ENCODE measurements at places on chromosomes 1 and 21.

DNA sequence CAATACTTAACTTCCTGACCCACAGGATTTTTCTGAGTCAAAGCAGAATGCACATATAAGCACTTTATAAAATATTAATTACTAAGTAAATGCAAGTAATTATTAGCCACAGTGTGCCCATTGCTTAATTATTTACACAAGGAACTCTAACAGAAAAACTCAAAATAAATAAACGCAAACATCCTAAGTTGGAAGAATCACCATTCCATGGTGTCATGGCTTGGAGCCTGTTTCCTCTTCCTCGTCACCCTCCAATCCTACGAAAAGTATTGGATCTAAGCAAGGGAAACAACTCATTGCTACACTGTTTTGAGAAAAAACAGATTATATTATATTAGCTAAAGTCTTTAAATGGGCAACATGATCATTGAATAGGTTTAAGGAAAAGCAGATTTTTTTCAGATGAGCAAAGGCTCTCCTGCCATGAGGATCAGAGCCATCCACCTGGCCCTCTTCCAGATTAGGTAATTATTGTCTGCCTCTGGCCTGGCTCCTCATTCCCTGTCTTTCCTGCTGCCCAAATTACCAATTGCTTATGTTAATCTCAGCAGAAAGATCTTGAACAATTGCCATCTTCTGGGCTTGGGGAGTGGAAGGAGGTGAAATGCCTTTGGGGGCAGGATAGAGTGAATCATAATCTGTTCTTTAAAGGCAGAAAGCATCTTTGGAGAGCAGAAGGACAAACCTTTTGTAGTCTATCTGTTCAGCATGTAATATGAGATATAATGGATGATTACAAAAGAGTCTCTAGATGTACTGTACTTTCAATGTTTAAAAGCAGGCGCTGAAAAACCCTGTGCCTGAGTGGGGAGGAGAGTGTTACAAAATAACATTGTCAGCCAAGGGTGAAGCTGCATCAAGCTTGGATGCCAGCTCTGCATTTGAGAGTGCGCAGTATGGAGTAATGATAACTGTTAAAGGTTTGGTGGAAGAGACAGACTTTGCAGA lies 121.2 kb downstream of the DUSP10 start:
- DNase-seq: no peak

DNA sequence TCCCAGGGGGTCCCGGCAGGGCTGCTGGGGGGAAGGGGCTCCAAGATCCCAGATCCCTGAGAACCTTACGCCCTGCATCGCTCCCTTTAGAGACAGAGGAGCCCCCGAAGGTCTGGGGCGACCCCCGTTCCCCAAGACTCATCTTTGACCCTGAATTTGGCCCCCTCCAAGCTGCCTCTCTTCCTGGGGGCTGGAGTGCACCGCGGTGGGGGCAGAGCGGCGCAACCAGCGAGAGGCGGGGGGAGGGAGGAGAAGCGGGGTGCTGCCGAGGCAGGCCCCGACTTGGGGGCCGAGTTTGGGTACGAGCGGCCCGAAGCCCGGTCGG lies 5.4 kb upstream of the PLEKHG5 start:
- no peak for DNase-seq

- no peak for DNase-seq
Observed at GRCh38 chr1:80448081-80448480, 1352.7 kb upstream of the ADGRL2 start.

DNA sequence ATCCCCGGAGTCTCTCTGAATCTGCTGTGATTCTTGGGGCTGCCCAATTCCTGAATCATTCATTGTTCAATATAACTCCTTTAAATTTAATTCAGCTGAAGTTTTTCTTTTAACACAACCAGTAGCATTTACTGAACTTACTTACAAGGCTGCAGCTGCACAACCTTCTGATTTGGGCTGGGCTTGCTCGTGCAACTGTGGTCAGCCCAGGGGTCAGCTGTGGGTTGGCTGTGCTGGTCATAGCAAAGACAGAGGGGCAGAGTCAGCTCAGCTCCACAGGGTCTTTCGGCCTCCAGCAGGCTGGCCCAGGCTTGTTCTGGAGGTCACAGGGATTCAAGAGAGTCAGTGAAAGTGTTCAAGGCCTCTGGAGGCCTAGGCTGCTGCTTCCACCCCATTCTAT lies 186.1 kb downstream of the MATN1 start:
- no peak for DNase-seq

DNA sequence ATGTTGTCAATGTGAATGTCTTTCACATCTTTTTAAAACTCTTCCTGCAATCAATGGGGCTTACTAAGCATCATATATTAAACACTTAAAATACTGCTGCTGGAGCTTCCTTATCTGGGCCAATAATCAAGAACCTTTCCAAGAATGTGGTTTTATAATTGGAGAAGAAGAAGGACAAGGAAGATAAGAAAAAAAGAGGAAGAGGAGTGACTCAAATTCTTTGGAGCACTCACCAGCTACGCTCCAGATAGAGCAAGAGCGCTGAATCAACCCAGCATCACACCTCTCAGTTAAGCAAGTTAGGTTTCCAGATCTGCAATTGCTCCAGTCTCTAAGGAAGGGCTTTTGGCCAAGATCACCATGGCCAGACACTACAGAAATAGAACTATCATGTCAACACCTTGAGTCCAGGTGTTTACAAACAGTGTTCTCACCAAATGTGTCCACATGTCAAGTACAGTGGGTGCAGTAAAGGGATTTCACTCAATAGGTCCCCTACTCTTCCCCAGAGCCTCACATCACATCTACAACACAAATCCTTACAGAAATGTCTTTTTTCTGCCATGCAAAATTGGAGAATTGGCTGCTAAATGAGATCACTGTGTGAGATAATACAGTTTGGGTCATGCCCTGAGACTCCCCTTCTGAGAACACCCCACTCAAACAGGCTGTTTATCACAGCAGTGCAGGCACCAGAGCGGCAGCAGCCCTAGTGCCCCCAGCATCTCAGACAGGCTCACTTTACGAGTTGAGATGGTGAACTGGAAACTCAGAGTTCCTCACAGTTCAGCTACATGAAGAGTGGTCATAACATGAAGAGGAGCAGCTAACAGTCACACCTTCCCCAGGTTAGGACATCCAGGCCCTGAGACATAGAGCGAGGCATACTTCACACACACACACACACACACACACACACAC lies 1.7 kb upstream of the SPRR2B start:
- DNase-seq: no peak

- DNase-seq: no peak
Observed at GRCh38 chr1:228475812-228476211, 11.4 kb upstream of the RNF187 start.

DNA sequence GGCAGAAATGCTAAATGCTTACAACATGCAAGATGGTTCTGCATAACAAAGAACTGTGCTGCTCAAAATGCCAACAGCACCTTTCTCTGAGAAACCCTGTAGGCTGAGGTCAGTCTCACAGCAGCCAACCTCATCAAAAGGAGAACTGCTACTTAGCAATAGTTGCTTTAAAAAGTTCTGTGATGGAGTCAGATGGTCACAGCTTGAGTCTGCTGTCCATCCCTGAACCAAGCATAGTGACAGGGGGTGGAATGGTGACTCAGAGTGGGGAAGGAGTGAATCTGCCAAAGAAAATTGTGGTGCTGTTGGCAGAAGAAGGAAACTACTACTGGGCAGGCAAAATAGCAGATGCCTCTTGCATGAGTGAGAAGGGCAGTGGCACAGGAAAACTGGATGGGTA lies 106.0 kb upstream of the FAM78B start:
- DNase-seq: no peak

GRCh38 chr21:45379171-45379900 lies 25.6 kb upstream of the COL18A1 start:
- no peak for DNase-seq

DNA sequence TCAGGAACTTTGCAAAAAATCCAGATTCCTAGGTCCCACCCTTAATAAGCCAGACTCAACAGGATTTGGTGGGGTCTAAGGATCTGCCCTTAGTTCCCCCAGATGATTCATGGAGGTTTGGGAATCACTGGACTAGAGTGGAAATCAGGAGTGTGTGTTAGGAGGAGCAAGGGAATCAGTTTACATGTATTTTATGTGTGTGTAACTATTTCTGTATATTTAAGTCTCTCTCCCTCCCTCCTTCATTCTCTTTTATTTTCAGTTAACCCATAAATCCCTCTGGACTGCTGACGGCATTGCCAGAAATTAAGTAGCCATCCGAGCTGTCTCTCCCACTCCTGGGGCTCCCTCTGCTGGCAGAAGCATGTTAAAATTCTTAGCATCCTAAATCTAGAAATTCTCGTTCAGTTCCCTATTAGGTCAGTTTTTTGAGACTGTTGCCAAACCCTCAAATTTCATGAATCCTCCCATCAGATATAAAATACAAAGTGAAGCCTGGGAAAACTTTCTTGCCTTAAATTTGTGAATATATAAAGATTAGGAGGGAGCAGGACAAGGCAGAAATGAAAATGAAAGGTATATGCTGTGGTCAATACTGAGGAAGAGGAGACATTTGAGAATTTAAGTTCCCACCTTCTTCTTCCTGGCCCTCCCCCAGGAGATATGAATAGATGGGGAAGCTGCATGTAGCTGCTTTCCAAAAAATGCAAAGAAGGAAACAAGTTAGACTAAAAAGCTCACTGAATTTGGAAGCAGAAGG lies 11.7 kb upstream of the HSD11B1 start:
- DNase-seq: peak; percentile 87

Data from activated CD4-positive, alpha-beta T cell treated with anti-CD3 and anti-CD28 coated beads, Interleukin-2, amount 50 U/mL, for 48 hours (primary cell).